ENCODE measurements at places on chromosomes 4 and X.
A peak's percentile ranks its signal among the peaks of the same experiment; 100 is the strongest.

DNA sequence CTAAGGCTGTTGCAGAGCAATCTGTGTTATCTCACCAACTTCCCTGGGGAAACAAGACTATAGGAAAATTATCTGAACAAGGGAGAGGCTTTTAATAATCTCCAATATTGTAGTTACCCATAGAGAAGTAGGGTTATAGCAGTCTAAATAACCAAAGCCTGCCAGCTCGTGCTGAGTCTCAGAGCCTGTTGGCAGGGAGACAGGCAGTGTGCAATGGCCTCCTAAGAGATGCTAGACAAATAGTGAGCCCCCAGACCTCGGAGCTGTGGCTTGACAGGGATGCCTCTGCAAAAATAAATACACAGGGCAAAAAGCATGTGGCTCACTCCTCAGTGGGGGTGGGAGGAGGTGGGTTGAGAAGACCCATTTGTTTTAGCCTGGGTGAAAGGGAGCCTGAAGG lies 76.7 kb downstream of the DGKK start:
- DNase-seq, result no peak

- no peak for DNase-seq
Observed at GRCh38 chrX:57155171-57155570, 18.0 kb upstream of the SPIN2A start.

DNA sequence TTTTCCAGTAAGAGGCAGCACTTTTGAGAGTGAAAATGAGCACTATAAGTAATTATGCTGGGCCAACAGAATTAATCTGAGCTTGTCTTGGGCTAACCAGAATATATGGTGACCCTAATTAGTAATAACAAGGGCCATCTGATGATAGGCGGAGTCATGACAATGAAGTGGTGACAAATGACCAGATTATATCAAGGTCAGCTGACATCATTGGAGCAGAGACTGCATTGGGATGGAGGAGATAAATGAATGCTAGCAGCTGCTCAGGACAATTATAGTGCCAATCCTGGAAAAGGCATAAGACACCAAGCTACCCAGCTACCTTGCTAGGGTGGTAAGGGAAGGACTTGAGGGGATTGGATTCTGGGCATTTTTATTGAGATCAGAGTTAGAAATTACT lies 1548.7 kb downstream of the RPA4 start:
- no peak for DNase-seq

- no peak for DNase-seq
Observed at GRCh38 chrX:119618439-119618838, 12.2 kb upstream of the NKRF start.

- no peak for DNase-seq
Observed at GRCh38 chr4:89835413-89835812, 1.5 kb downstream of the SNCA start.

DNA sequence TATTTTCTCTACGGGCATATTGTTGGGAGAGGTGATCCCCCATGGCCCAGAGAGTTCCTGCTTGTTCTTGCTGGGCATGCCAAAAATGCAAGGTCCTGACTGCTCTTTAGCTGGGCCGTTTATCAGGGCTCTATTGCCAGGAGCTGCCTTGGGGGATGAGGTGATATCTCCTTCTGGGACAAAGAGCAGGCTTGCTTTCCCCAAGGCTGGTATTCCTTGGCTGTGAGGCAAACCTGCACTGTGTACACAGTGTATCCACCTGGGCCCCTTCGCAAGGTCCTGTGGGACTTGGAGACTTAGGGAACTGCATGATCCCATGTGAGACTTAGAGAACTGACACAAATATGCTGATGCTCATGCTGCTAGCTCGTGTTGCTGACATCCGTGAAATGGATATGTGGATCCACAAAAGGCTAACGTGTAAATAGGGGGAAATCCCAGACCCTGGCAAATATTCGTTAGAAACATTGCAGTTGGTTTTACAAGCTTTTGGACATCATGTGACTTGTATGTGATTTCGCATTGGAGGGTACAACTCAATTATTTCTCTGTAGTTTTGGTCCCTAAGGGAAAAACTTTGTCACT lies 24.4 kb upstream of the ZFX start:
- DNase-seq, result no peak

GRCh38 chrX:2340991-2341390 lies 159.8 kb downstream of the DHRSX start:
- no peak for DNase-seq

- DNase-seq, result no peak
Observed at GRCh38 chrX:724256-724655, 93.7 kb downstream of the SHOX start.

DNA sequence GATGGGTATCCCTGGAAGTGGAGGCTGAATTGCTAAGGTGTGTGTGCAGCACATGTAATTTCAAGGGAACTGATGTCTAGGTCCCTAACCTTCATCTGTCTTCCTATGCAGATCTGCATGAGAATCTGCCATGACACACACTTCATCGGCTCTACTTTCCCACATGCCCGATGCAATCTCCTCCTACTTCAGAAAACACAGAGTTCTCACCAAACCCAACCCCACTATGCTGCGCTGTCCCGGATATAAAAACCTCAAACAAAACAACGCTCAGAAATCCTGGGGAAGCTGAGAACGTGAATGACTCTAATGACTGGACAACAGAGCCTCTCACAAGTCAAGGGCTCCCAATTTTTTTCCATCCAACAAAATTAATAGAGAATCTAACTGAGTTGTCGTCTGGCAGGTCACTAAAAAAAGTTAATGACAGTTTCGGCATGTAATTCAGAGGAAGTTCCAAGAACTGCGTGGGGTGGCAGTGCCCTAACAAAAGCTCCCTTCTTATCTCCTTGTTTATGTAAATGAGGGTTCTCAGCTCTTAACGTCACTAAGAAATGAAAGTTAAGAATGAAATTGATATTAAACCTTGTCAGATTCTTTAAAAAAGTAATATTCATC lies 39.0 kb downstream of the STX18 start:
- DNase-seq, result no peak

DNA sequence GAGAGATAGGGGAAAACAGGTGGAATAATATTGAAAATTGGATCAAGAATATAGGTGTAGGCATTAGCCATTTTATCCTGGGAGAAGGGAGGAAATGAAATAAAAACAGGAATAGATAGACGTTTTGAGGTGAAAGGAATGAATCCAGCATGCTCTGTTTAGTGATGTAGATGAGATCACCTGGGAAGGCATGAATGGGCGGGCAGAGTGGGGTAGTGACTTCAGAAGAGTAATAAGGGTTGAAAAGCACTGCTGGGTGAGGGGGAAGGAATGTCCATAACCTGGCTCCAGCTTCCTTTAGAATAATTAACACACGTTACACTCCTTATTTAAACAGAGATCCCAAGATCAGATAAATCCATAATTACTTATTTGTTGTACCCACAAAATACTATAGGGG lies 191.1 kb upstream of the ANXA3 start:
- no peak for DNase-seq

- DNase-seq, result no peak
Observed at GRCh38 chr4:188434643-188435042, 295.4 kb downstream of the TRIML1 start.

DNA sequence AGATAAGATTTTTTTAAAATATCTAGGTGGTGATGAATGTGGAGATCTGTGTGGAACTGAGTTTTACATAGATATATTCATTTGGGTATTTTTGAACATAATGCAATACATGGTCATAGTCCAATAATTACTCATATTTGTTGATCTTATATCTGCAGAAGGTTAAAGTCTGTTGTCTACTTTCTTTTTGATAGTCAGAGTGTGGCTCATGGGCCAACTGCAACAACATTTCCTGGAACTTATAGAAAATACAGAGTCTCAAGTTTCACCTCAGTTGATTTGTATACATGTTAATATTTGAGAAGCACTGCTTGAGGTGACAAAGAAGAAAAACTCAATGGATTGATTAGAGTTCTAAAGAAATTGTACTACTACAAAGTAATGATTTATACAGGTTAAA lies 408.4 kb downstream of the ARAP2 start:
- no peak for DNase-seq

GRCh38 chrX:47704736-47705135 lies 45.8 kb upstream of the UXT start:
- DNase-seq, result no peak

- no peak for DNase-seq
Observed at GRCh38 chr4:167052631-167053091, 181.6 kb downstream of the SPOCK3 start.

GRCh38 chr4:10296730-10297129 lies 160.5 kb downstream of the ZNF518B start:
- DNase-seq, result no peak

DNA sequence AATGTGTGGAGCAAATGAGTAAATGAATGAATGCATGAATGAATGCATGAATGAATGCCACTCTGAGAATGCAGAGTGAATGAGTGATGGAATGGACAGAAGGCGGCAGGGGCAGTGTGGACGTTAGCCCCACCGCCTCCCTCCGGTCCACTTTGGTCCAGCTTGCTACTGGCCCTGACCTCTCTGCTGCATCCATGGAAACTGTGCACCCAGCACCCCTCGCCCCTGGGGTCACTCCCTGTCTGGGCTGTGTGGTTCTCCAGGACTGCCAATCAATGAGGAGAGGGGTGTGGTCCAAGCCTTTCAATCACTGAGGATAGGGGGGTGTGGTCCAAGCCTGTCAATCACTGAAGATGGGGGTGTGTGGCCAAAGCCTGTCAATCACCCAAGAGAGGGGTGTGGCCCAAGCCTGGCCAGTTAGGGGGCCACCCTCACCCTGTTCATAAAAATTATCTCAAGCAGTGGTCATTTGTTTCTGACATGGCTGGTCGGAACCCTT lies 39.2 kb upstream of the ASMTL start:
- DNase-seq, result no peak

- DNase-seq, result no peak
Observed at GRCh38 chr4:5141802-5142201, 90.5 kb downstream of the STK32B start.

DNA sequence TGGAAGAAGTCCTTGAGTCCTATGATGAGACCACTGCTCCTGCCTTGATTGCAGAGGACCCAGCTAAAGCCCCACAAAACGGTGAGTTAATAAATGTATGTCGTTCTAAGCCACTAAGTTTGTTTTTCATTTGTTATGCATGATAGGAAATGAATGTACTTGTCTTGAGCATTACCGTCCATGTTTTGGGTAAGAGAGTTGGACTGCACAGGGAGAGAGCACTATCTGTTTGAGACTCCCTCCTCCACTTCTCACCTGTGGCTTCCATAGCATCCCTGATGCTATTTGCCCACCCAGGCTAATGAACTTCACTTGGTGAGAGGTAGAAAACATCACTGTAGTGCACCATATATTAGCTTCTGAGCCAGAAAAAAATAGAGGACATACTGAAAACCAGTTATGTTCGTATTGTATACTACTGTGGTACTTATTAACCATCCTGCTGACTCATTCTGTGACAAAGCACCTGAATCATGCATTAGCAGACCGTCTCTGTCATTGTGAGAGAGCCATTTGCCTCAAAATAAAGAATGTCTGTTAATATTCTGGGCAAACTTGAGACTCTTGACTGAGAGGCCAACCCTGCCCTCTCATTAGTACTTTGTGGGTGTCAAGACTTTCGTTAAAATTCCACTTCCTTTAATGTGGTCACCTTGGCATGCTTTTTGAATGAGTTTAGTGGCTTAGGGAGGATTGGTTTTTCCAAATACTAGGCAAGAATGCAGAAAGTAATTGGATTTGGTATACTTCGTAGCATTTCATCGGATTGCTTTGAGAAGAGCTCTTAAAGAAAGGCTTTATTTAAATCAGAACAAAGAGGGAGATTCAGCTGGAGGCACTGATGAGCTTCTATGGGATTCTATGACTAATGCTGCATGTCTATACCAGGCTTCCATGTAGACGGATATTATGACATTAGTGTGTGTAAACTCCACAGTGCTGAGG lies 99.3 kb upstream of the GRPR start:
- no peak for DNase-seq

DNA sequence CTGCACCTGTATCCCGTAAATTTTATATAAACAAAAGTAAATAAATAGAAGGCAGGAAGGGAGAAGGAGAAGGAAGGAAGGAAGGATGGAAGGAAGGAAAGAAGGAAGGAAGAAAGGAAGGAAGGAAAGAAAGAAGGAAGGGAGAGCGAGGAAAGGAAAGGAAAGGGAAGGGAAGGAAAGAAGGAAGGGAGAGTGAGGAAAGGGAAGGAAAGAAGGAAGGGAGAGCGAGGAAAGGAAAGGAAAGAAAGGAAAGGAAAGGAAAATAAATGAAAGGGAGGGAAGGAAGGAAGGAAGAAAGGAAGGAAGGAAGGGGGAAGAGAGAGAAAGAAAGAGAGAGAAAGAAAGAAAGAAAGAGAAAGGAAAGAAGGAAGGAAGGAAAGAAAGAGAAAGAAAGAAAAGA lies 43.0 kb upstream of the FRG1 start:
- DNase-seq, result no peak

DNA sequence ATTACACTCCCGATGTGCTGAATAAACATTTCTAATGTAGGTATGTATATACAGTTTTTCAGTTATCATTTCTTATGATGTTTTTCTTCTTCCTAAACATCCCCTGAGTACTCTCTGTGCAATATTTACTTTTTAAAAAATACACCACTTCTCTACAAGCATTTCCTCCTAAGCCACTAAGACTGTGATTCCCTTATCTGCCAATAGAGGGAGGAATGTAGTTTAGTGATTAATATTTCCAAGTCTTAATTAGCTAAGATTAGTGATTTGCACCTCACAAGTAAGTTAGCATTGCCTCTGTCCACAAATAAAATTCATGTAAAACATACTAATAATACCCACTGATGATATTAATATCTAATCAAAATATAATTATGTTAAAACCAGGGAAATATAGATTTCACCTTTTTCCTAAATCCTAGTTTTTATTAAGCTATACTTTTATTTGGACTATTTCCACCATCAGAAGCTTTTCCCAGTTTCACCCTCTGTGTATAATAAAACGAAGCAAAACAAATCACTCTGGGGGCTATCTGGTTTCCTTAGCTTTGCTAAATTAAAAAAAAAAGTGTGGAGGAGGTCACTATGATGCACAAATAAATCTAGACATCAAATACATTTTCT lies 909.1 kb downstream of the FAT4 start:
- DNase-seq, result no peak

DNA sequence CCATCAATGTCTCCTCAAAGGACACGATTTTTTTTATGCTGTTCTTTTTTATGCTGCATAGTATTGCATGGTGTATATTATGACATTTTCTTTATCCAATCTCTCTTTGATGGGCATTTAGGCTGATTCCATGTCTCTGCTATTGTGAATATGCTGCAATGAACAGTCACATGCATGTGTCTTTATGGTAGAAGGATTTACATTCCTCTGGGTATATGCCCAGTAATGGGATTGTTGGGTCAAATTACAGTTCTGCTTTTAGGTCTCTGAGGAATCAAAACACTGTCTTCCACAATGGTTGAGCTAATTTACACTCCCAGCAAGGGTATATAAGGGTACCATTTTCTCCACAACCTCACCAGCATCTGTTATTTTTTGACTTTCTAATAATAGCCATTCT lies 113.9 kb downstream of the GRIA3 start:
- no peak for DNase-seq

DNA sequence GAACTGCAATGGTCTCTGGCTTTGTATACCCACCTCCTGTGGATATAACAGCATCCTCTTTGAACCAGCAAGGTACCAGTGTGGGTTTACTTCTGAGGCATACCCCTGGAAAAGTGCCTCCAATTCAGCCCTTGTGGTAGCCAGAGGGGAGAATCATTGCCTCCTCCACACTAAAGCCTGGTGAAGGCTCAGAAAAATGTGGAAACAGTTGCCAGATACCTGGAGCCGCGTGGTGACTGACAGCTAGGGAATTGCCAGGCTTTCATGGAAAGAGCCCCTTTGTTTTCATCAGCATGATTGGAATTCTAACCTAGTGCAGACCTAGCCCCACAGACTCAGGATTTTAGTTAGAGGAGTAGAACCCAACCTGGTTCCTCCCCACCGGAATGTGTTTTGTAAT lies 168.6 kb upstream of the KLF3 start:
- no peak for DNase-seq

- DNase-seq, result peak; percentile 33
Observed at GRCh38 chr4:167234316-167234881, at the start of gene SPOCK3. Gene SPOCK3, minus strand, starts transcription at chr4:167234494.
